Hepatocyte (in vitro differentiated cells): ENCODE measurements at places on chromosomes 6 and 20.

GRCh38 chr6:138229072-138229471 is 10.8 kb upstream of the PBOV1 start:
- H3K36me3 ChIP-seq = no peaks in the 10 kb centered on the region
- DNase-seq = no peak
- peak overlapping the region; percentile 5 for H3K27ac ChIP-seq
- H3K4me1 ChIP-seq = peaks cover 46% of the 10 kb centered on the region
- H3K4me3 ChIP-seq = no peak overlapping the region
- H3K27me3 ChIP-seq = no peaks in the 10 kb centered on the region

- no peaks in the 10 kb centered on the region for H3K36me3 ChIP-seq
- H3K27ac ChIP-seq = no peak overlapping the region
- no peaks in the 10 kb centered on the region for H3K27me3 ChIP-seq
- no peak overlapping the region for H3K4me3 ChIP-seq
- DNase-seq = no peak
- no peaks in the 10 kb centered on the region for H3K4me1 ChIP-seq
Measured at GRCh38 chr20:45313065-45313695, 5.1 kb upstream of the MATN4 start.

- no peak overlapping the region for H3K4me3 ChIP-seq
- no peak for DNase-seq
- no peaks in the 10 kb centered on the region for H3K36me3 ChIP-seq
- H3K27me3 ChIP-seq = no peaks in the 10 kb centered on the region
- no peak overlapping the region for H3K27ac ChIP-seq
- H3K4me1 ChIP-seq = no peaks in the 10 kb centered on the region
Measured at GRCh38 chr6:45687570-45687969, 309.8 kb upstream of the SUPT3H start.

DNA sequence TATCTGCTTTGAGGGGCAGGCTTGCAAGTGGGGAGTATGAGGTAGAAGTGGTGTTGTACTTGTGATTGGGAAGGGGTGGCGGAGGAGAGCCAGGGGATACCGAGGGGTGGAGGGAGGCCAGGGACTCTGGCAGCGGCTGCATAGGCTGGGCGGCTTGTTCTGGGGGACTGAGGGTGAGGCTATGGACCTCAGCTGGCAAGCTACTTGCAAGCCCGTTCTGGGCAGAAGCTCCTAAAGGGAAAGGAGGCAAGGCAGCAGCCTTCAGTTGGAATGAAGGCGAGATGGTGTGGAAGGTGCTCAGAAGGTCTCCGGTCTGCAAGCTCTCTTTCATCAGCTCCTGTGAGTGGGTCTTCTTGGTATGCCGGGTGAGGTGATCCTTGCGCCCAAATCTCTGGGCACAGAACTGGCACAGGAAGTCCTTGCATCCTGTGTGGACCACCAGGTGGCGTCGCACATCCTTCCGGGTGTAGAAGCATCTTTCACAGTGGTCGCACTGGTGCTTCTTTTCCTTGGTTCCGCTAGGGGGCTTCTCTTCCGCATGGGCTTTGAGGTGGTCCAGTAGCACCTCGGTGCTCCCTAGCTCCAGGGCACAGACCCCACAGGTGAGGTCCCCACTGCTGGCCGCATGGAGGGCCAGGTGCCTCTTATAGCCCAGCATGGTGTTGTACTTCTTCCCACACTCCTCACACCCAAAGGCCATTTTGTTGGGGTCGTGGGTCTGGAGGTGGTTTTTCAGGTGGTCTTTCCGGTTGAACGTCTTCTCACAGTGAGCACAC is 66.0 kb downstream of the PLAGL1 start:
- peaks cover 5% of the 10 kb centered on the region for H3K4me1 ChIP-seq
- H3K27ac ChIP-seq = no peak overlapping the region
- no peaks in the 10 kb centered on the region for H3K36me3 ChIP-seq
- H3K4me3 ChIP-seq = no peak overlapping the region

- H3K27ac ChIP-seq = no peak overlapping the region
- no peak overlapping the region for H3K4me3 ChIP-seq
- H3K36me3 ChIP-seq = no peaks in the 10 kb centered on the region
- no peaks in the 10 kb centered on the region for H3K4me1 ChIP-seq
- DNase-seq = no peak
- no peaks in the 10 kb centered on the region for H3K27me3 ChIP-seq
Measured at GRCh38 chr20:77231-77630, 10.2 kb upstream of the DEFB125 start.

GRCh38 chr6:148293181-148293995 is 49.2 kb upstream of the SASH1 start:
- H3K4me3 ChIP-seq = no peak overlapping the region
- no peaks in the 10 kb centered on the region for H3K27me3 ChIP-seq
- H3K36me3 ChIP-seq = no peaks in the 10 kb centered on the region
- no peak for DNase-seq
- H3K27ac ChIP-seq = no peak overlapping the region

- H3K4me3 ChIP-seq = no peak overlapping the region
- DNase-seq = no peak
- H3K36me3 ChIP-seq = no peaks in the 10 kb centered on the region
- no peak overlapping the region for H3K27ac ChIP-seq
Measured at GRCh38 chr20:56865055-56865454, 235.9 kb downstream of the TFAP2C start.

- H3K4me3 ChIP-seq = peak overlapping the region; percentile 98
- H3K27ac ChIP-seq = peak overlapping the region; percentile 97
- H3K36me3 ChIP-seq = no peaks in the 10 kb centered on the region
Measured at GRCh38 chr6:43771858-43772680, 2.1 kb downstream of the VEGFA start.

DNA sequence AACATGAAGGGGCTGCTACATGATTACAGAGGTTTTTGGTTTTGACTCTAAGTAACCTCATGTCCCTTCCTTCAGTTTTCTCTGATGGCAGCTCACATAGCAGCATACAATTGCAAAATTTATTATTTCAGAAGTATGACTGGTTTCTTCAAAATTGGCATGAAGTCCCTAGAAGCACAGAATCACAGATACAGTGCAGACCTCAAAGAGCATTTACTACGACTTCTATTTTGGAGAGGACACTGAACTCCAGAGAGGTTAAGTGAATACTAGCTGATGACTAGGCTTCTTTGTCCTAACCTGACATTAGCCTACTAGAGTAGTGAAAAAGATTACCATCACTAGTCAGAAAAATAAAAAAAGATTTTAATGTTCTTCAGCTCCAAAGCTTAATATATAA is 664.3 kb downstream of the RFPL4B start:
- H3K27ac ChIP-seq = no peak overlapping the region
- H3K4me1 ChIP-seq = peaks cover 11% of the 10 kb centered on the region
- DNase-seq = no peak
- no peaks in the 10 kb centered on the region for H3K27me3 ChIP-seq
- no peak overlapping the region for H3K4me3 ChIP-seq

GRCh38 chr6:9412951-9413559 is 977.7 kb upstream of the SLC35B3 start:
- H3K36me3 ChIP-seq = no peaks in the 10 kb centered on the region
- H3K27ac ChIP-seq = no peak overlapping the region
- no peaks in the 10 kb centered on the region for H3K4me1 ChIP-seq
- DNase-seq = peak; percentile 51
- H3K27me3 ChIP-seq = no peaks in the 10 kb centered on the region
- H3K4me3 ChIP-seq = no peak overlapping the region

DNA sequence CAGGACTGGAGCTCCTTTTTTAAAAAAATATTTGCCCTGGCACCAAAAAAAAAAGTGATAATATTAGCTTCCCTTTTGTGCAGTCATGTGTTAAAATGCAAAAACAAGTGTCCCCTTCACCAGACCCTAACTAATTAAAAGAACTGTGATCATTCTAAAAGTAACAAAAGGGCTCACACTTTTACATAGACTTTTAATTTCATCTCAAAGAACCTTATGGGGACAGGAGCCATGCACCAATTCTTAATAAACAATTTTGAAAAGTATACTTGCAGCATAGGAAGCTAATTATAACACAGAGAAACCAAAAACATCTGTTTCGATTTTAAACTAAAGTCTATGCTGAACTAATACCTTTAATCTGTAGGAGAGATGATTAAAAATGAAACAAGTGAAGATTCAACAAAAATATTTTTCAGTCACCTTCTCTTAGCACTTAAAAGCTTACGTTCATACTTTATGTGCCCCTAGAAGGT is 17.3 kb downstream of the STX7 start:
- no peak for DNase-seq
- no peaks in the 10 kb centered on the region for H3K27me3 ChIP-seq
- H3K27ac ChIP-seq = no peak overlapping the region
- no peak overlapping the region for H3K4me3 ChIP-seq

GRCh38 chr6:169974663-169975062 is 223.2 kb downstream of the ERMARD start:
- no peaks in the 10 kb centered on the region for H3K27me3 ChIP-seq
- H3K27ac ChIP-seq = no peak overlapping the region
- DNase-seq = no peak
- no peak overlapping the region for H3K4me3 ChIP-seq

DNA sequence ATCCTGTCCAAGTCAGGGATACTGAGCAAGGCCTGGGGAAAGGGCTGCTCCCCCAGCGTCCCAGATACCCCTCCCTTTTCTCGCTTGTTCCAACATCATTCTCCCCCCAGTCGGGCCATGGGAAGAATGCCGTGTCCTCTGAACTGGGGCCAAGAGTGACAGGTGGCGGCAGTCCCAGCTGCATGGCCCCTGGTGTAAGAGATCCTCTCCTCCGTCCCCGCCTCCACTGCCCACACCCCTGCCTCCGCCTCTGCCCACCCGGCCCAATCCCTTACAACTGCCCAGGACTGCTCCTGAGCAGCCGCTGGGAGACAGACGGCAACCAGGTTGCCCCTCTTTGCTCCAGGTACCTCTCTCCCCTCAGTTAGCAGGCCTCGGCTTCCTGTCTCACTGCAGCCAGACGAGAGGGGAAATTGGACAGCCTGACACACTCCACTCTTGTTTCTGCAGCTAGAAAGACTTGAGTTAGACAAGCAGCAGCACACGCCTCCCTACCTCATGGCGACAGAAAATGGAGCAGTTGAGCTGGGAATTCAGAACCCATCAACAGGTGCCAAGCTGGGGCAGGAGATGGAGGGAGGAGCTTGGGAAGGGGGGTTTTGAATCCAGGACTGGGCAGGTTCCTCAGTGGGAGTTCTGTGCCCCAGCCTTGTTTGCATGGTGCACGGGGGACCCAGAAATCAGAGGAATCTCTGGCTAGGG is at the start of gene MYLK2:
Gene MYLK2 (plus strand): TSS at position 274 of the 702 bp plus-strand sequence. CDS start 225 bp downstream, at position 499.
- no peaks in the 10 kb centered on the region for H3K4me1 ChIP-seq
- no peaks in the 10 kb centered on the region for H3K36me3 ChIP-seq
- no peak within 1 kb of the TSS for H3K4me3 ChIP-seq
- DNase-seq = no peak

GRCh38 chr20:51182571-51182970 is 159.7 kb upstream of the KCNG1 start:
- H3K27me3 ChIP-seq = peaks cover 6% of the 10 kb centered on the region
- DNase-seq = no peak
- no peaks in the 10 kb centered on the region for H3K36me3 ChIP-seq
- H3K27ac ChIP-seq = no peak overlapping the region
- no peak overlapping the region for H3K4me3 ChIP-seq
- H3K4me1 ChIP-seq = no peaks in the 10 kb centered on the region

GRCh38 chr6:7433121-7433617 is 43.6 kb downstream of the RIOK1 start:
- H3K27me3 ChIP-seq = no peaks in the 10 kb centered on the region
- no peak overlapping the region for H3K4me3 ChIP-seq
- H3K36me3 ChIP-seq = no peaks in the 10 kb centered on the region
- H3K27ac ChIP-seq = no peak overlapping the region
- H3K4me1 ChIP-seq = no peaks in the 10 kb centered on the region

DNA sequence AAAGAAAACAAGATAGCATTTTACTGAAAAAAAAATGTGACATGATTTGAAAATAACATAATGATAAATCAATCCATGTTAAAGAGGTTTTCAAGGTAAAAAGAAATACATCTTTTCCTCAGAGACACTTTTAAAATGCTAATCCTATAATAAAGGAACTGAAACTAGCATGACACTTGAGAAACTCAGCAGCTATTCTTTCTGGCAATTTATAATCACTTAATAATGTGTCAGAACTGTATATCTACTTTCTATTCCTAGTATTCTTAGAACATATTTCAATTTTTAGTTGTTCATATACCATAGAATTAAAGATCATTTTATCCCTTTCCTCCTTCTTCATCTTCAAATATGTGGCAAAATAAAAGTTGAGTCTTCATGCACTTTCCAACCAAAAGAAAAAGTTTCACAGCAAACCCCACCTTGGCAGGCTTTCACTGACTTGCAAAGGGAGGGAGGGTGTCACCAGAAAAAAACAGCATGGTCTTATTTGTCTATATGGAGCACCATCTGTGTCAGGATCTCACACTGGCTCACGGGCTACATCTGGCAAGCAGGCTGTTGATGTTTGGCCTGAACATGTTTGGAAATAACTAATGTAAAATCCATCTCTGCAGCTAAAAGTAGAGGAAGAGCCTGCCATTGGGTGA is 48.5 kb downstream of the FHL5 start:
- H3K36me3 ChIP-seq = no peaks in the 10 kb centered on the region
- no peak for DNase-seq
- no peaks in the 10 kb centered on the region for H3K27me3 ChIP-seq
- H3K4me3 ChIP-seq = no peak overlapping the region
- H3K27ac ChIP-seq = no peak overlapping the region

- H3K4me3 ChIP-seq = no peak overlapping the region
- no peak overlapping the region for H3K27ac ChIP-seq
- no peaks in the 10 kb centered on the region for H3K36me3 ChIP-seq
- no peaks in the 10 kb centered on the region for H3K4me1 ChIP-seq
- H3K27me3 ChIP-seq = no peaks in the 10 kb centered on the region
- no peak for DNase-seq
Measured at GRCh38 chr6:3267162-3267561, 8.4 kb downstream of the PSMG4 start.

- no peaks in the 10 kb centered on the region for H3K27me3 ChIP-seq
- no peaks in the 10 kb centered on the region for H3K36me3 ChIP-seq
- peak; percentile 74 for DNase-seq
- H3K27ac ChIP-seq = no peak overlapping the region
Measured at GRCh38 chr6:97947841-97948240, 664.8 kb upstream of the MMS22L start.

- no peak overlapping the region for H3K4me3 ChIP-seq
- H3K27me3 ChIP-seq = no peaks in the 10 kb centered on the region
- no peaks in the 10 kb centered on the region for H3K36me3 ChIP-seq
- no peak overlapping the region for H3K27ac ChIP-seq
- no peak for DNase-seq
- no peaks in the 10 kb centered on the region for H3K4me1 ChIP-seq
Measured at GRCh38 chr6:151284548-151285017, 44.8 kb downstream of the AKAP12 start.
